CD4-positive, alpha-beta T cell treated with Interleukin-6 at 100 ng/mL for 8 hours (primary cell): ENCODE measurements at places on chromosomes 2 and 18.

GRCh38 chr2:3403587-3404334, 24.3 kb downstream of the TRAPPC12 start:
- no peak for DNase-seq

GRCh38 chr2:169579044-169579443, 5.1 kb upstream of the PPIG start:
- DNase-seq = no peak

DNA sequence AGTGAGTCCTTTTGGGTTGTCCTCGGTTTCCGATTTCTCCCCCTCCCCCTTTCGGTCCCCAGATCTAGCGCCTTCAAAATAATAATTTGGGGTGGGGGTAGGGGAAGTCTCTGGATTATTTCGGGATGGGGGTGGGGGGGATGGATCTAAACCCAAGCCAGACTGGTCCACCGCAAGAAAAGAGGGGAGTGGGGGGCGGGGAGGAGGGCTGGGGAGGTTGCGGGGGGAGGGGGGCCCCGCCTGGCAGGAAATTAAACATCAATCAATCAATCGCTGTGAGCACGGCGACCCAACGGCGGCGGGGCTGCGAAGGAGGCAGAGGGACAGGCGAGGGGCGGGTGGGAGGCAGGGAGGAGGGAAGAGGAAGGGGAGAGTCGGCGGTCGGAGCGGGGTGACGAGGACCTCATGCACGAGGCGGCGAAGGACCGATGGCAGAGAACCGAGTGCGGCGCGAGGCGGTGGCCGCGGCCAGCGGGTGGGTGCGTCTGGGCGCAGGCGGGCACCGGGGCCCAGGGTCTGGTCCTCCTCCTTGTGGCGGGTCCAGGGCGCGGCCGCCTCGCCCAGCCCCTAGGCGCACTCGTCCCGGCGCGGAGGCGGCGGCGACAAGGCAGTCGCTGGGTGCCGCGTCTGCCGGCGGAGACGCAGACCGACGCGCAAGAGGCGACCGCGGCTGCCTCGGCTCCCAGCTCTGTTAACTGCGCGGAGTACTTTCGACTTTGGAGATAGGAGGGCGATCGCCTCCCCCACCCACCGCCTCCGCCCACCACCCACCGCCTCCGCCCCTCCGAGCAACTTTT, 468 bp upstream of the SATB2 start:
- DNase-seq = no peak

DNA sequence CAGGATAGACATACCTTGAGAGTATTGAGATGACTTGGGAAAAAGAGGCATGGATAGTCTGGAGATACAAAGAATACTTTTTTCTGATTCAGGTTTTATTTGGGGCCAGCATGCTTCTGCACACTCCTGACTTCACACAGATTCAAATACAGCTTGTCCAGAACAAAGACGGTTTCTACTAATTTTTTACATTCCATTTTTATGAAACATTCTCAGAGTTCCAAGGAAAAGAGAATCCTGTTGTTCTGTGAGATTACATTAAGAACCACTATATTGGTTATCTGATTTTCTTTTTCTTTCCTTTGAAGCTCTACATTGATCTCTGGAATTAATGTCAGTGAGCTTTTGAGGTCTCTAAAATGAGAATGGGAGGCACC, 41.0 kb downstream of the PTPRM start:
- no peak for DNase-seq

GRCh38 chr2:224210286-224211180, 171.4 kb upstream of the SERPINE2 start:
- no peak for DNase-seq

GRCh38 chr2:111523009-111523408, 361.0 kb downstream of the ANAPC1 start:
- no peak for DNase-seq

- DNase-seq = no peak
Observed at GRCh38 chr2:8595811-8596600, 85.8 kb upstream of the ID2 start.

DNA sequence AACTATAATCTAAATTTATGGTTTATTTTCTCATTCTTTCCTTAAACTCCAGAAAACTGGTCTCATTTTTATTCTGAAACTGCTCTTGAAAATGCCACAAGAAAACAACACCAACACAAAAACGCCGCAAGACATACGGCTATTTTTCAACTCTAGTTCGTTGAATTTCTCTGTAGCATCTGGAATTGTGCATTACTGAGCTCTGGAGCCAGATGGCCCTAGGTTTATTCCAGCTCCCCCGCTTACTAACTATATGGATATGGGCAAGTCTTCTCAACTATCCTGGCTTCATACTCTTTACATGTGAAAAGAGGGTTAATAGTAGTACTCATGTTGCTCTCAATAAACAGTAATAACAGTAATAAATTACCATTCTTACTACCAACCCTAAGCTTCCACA, 19.9 kb downstream of the FAM98A start:
- no peak for DNase-seq

DNA sequence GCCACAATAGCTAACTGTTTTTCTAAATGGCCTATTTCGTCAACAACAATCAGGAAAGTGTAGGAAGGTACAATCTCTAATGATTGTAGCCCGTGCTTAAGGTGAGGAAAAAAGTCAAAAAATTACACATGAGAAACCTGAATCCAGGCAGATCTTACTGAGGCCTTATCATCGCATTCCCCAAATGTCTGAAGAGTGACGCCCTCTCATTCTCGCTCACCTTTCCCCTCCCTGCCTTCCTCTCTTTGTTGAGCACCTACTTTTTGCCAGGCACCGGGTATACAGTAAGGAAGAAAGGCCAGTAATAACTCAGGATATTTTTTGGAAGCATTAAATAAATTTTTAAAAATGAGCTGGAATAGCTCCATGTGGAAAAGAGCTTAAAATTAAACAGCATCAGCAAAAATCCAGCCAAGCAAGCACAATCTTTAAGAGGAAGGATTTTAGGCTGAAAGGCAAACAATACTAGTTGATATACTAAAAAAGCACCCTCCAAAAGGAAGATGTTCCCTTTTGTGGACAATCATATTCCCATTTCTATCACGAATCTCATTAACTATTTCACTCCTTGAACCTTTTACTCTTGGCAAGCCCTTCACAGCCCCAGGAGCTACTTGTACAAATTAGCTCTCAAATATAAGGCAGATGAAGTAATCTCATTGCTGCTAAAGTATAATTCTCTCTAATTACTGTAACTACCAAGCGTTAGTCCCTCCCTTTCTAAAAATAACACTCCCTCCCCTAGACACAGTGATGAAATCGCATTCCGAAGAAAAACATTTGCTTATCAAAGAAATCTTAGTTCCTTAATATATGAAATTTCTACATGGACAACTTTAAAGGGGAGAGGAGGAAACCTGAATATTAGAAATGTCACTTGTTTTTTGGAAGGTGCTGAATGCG, 40.0 kb downstream of the STAT1 start:
- DNase-seq = no peak
